ENCODE measurements at places on chromosomes 4 and X.

DNA sequence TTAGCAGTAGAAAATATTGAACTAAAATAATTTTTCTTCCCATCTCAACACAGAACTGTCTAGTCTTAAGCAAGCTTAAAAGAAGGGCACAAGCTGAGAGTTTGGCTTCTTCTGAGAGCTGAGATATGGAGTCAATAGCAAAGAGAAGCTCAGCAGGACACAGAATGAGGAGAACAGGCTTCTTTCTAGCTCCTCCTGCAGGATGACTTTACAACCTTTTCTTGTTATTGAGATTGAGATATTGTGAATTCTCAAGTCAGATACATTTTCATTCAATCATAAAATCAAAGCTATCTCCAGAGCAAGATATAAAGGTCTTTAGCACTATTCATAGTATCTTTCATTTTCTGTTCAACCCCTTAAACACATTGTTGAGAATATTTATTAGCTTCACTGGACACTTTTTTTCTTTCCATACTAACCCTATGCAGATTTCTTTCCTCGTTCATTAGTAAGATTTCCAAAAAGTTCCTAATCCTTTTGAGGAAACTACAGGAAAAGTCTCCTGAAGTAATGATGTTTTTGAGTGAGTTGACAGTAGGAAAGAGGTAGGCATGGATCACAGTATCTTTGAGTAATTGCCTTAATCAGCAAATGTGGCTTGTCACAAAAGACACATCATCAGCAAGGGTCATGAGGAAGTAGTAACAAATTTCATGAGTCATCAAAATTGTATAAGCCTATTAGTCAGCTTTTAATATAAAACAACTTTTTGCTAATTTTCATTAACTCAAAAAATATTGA is 17.8 kb upstream of the CXCL3 start:
- DNase-seq: no peak

DNA sequence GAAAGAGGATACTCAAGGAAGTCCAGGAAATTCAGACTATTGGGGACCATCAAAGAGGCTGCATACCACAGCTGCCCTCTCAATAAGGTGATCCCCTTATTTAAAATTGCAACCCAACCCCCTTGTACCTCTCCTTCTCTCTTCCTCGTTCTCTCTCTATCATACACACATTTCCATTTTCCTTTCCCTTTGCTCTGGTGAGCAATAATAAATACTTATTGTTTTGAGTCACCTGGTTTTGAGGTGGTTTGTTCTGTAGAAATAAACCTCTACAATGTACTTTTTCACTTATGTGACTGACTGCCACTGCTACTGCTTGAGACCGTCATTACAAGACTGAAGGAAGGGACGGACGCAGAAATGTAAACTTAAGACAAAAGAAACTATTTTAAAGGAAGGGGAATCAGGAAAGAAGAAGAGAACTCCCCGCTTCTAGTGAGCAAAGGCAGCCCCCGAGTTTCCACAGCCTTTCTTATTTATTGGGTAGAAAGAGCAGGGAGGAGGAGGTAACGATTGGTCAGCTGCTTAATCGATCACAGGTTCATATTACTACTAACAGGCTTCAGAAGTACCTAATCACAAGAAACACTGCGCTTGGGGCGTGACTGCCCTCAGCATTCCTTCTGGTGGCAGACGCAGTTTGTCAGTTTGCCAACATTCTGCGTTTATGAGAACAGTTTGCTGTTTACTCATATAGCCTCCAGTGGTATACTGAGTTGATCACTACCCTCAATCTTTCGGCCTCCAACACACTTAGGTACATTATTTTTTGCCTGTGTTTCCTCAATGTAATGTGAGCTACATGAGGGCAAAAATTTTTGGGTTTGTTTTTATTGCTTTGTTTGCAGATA is 16.9 kb upstream of the TMEM165 start:
- no peak for DNase-seq

DNA sequence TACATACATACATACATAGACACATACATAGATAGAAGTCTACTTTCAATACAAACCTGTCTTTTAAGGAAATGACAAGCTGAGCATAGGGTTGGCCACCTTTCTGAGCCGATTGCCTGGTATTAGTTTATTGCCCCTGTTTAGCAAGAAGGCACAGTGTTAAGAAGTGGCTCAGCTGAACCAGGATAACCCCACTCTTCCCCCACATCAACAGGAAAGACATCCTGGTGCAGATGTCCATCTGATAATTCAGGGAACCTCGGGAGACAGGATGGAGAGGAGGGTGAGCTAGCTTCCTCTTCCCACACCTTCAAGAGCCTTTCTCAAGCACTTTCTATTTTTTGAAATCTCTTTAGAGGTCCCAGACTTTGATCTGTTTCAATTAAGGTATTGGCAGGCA is 52.3 kb downstream of the PKD2 start:
- no peak for DNase-seq

- DNase-seq: no peak
Measured at GRCh38 chr4:75639124-75639695, 8.9 kb upstream of the CDKL2 start.

GRCh38 chr4:133866328-133866699 is 335.3 kb downstream of the PABPC4L start:
- no peak for DNase-seq

Measured in NCI-H1436 (cell line).